CD4-positive, alpha-beta T cell treated with Interleukin-15 for 4 hours (primary cell): ENCODE measurements at places on chromosomes 13 and 19.

DNA sequence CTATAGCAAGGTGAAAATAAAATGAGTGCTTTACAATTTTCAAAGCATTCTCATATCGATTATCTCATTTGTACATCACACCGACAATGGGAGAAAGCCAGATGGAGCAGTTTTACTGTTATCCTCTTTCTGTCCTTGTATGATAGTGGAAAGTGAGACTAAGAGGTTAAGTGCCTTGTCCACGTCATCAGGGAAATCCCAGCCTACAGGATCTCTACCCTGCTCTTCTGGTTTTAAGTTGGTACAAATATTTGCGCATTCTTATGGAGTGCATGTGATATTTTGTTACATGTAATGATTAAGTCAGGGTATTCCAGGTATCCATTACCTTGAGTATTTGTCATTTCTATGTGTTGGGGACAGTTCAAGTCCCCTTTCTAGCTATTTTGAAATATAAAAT is 12.4 kb upstream of the ENOX1 start:
- no peak for DNase-seq

- no peak for DNase-seq
Measured at GRCh38 chr13:110073982-110074381, 233.0 kb downstream of the COL4A1 start.

- peak; percentile 87 for DNase-seq
Measured at GRCh38 chr19:45451131-45451849, 16.5 kb upstream of the FOSB start.

- no peak for DNase-seq
Measured at GRCh38 chr19:35797663-35798062, 15.0 kb downstream of the PRODH2 start.
